Muscle of arm (tissue), 14 donors: ENCODE measurements at places on chromosomes 3 and 15.
A peak's percentile ranks its signal among the peaks of the same experiment; 100 is the strongest.

DNA sequence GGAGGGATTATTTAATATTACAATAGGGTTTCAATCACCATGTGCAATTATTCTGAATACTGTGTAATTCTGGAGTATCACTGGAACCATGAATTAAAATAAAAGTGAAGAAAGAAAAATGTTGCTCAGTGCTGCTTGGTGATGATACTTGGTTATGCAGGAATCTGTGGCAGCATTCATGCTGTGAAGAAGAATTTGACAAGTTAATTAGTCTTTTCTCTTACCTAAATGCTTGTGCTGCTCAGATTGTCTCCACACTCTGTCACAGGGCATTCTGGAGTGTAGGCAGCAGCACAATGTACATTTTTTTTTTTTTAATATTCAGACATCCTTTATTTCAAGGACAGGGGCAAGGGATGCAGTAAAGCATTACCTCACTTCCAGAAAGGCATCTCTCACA is 749.3 kb upstream of the CADM2 start:
- no peak for DNase-seq

DNA sequence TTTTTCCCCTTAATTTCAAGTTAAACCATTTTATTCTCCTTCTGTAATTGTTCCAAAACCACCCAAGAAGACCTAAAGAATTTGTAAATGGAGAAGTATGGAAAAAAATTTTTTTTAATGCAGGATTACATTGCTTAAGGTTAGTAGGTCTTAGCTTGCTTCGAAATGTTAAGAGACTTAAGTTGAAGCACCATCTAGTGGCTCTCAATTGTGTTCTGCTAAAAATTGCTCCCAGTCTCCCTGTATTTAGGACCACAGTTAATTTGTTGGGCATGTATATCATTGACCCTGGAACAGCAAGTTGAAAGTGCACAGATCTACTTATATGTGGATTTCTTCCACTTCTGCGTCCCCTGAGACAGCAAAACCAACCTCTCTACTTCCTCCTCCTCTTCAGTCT is 32.4 kb downstream of the CD200R1L start:
- peak; percentile 52 for DNase-seq

- no peak for DNase-seq
Observed at GRCh38 chr15:86481720-86482119, 402.0 kb downstream of the AGBL1 start.

- DNase-seq, result no peak
Observed at GRCh38 chr15:91214675-91215590, 114.9 kb downstream of the SV2B start.

- DNase-seq, result no peak
Observed at GRCh38 chr3:127987309-127987995, 64.8 kb upstream of the SEC61A1 start.

DNA sequence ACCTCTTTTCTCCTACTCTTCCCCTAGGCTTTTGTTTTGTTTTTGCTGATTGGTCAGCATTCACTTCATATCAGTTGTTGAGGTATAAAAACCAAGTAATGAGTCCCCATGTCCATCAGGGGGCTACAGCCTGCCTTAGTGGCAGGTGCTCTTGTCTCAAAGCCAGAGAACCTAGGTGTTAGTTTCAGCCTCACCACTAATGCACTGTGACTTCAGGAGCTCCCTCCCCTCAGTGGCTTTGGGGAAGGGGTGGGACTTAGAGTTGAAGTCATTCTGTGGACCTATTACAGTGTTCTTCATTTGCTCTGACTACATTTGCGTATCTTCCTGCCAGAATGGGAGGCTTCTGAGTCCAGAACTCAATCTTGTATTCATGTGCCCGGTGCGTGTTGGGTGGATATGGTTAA is 41.6 kb downstream of the NR2C2 start:
- no peak for DNase-seq

DNA sequence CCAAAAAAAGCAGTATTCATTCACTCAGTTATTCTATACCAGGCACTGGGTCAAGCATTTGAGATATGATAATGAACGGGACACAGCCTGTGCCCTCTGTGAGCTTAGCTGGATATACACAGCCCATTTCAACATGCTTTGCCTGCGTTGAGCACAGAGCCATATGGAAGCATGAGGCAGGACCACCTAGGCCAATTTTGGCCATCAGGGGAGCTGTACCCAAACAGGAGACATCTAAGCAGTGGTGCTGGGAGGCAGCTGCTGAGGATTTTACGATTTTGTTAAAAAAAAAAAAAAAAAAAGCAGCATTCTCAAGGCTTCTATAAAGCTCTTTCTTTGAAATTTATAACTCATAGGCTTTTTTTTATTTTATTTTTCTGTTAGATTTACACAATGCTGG is 87.2 kb upstream of the SLC2A2 start:
- no peak for DNase-seq

GRCh38 chr15:71448688-71449114 is 333.4 kb downstream of the THSD4 start:
- DNase-seq, result peak; percentile 72

DNA sequence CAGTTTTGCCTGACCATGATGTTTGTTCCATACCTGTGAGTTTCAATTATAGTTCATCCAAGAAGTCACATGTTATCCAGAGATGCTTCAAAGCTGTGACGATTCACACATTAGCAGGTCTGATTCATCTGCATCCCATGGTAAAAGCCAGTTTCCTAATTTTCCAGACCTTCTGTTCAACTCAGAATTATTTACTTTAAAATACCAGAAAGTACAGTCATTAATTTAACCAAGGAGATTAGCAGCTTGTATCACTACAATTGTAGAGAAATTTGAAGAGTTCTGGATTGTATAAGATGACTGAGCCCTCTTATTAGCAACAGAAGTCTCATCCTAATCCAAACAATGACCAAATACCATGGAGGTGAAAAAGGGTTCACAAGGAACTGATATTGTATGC is 76.1 kb upstream of the THBS1 start:
- no peak for DNase-seq

DNA sequence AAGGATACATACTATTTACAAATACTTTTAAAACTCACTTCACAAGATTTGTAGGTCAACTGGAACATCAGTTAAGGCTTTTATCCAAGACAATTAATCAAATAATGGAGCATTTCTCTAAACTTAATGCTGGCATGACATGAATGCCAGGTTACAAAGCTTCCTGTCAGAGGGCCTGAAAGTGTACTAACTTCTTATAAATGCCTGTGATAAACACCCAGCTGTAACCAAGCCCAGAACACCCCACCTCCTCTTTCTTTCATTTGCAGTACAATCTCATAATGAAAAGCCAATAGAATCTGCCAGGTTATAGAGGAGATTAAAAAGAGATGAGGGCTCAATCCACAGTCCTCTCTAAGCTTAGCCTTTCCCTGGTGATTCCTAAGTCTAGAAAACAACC is 214.4 kb downstream of the OSBPL10 start:
- DNase-seq, result no peak

- DNase-seq, result peak; percentile 6
Observed at GRCh38 chr3:170997961-170998913, 28.3 kb downstream of the SLC2A2 start.

- DNase-seq, result no peak
Observed at GRCh38 chr15:68209735-68210408, 4.7 kb upstream of the CALML4 start.

DNA sequence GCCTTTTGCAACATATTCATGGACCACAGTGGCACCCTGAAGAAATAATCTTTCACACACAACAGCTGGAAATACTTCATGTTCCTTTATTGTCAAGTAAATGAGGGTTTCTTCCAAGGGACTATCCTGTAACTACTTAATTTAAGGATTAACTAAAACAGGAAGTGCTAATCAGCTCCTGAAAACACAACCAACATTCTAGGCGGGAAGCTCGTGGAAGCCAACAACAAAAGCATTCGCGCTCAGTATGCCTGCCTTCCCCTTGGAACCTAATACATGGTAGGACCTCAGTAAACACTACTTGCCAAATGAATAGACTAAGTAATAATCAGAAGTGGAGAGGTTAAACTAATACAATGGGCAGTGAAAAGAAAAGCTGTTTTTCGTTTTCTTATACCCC is 300.9 kb downstream of the RORA start:
- no peak for DNase-seq

DNA sequence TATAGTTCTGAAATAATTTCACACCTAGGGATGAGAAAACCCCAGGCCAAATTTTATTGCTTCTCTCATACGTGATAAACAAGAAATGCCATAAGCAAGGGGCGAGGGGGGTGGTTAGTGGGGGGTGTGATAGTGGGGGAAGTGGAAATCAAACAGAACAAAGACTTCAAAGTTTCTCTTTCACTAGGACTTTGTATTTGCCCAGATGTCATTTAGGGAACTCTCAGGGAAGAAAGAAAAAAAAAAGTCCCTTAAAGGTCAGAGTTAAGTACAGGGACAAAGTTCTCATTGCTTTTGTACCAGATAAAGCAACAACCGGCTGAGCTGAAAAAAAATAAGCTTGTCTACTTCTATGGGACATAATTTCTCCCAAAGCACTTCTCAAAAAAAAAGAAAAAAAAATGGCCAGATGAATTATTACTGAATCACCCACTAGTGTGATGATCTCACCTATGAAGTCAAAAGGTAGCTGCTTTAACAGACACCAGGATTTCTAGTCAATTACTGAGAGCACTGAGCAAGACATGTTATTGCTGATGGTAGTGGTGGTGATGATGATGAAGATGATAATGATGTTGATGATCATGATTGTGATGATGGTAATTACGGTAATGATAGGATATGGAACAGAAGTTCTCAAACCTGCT is 56.2 kb downstream of the FHIT start:
- no peak for DNase-seq

GRCh38 chr15:88608607-88609181 is 12.4 kb upstream of the AEN start:
- no peak for DNase-seq

GRCh38 chr3:48434591-48435222 is 4.8 kb upstream of the PLXNB1 start:
- DNase-seq, result no peak

DNA sequence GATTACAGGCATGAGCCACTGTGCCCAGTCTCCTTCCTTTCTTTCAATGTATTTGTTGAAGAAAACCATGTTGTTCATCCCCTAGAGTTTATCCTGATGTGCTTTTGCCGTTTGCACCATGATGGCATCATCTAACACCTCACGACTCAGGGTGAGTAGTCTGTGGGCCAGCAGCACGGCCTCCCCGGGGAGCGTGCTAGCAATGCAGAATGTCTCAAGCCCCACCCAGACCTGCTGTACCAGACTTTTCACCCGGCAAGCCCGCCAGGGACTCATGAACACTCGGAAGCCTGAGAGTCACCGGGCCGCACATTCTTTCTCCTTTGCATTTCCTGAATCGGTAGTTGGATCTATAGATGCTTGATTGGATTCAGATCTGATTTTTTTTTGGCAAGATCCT is 64.6 kb downstream of the RPN1 start:
- no peak for DNase-seq

DNA sequence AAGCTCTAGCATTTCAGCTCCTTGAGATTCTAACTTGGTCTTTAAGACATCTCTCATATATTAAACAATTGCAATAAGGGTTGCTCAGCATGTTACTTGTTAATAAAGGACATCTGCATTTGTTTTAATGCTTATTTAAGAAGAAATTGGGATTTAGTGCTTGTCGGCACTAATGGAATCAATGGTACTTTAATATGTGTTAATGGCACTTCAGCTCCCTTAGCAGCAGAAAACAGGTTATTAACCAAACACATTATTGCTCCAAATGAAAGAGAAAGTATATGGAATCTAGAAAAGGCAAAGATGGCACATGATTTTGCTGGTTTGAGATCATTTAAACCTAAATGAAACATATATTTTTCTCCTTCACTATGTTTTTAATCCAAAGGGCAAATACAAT is 137.3 kb upstream of the GOLIM4 start:
- no peak for DNase-seq

DNA sequence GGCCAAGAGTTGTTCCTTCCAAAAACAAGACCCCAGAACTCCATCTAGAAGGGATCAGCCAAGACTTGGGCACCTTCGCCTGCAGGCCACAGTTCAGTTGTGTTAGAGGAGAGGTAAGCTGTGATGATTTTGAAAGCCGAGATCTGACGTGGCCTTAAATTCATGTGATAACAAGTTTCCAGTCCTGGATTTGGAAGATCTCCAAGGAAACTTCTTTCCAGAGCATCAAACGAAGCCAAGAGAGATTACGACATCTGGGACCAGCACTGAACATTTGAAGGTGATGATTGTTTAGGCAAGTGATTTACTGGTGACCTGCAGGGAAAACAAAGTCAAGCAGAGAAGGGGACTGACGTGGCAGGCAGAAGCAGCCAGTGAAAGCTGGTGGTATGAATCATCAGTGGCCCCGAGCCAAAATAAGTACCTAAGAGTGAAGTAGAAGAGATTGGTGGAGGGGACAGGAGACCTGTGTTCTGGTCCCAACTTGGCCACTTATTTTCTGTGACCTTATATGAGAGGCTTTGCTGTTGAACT is 339.0 kb upstream of the PROK2 start:
- DNase-seq, result peak; percentile 64

- DNase-seq, result no peak
Observed at GRCh38 chr3:77158730-77159581, 119.1 kb downstream of the ROBO2 start.

DNA sequence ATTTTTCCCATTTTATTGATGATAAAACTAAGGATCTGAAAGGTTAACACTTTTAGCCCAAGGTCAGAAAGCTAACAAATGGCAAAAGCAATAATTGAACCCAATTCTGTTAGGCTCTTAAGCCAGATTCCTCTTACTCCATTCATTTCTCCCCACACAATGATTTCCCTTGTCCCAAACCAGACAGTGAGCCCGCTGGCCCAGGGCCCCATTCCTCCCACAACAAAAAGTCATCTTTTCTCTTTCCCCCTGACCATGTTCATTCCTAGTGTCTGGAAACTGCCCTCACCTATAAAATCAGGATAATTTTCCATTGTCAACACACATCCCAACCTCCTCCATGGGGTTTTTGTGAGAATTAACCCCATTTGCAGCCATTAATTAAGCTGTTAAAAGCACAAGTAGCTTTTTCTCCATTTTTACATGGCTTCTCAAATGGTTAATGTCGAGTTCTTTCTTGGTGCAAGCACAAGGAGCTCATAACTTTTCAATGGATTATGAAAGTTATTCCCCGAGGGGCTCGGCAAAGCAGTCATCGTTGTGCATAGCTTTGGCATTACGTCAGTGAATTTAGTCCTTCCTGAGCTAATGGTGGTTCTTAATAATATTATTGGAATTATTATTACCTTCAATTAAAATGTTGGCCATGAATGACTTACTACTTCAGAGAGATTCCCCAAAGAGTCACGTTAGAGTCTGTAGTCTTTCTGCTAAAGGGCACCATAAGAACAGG is 151.0 kb upstream of the WNT5A start:
- no peak for DNase-seq

- no peak for DNase-seq
Observed at GRCh38 chr3:117398141-117398899, 688.7 kb downstream of the TUSC7 start.

DNA sequence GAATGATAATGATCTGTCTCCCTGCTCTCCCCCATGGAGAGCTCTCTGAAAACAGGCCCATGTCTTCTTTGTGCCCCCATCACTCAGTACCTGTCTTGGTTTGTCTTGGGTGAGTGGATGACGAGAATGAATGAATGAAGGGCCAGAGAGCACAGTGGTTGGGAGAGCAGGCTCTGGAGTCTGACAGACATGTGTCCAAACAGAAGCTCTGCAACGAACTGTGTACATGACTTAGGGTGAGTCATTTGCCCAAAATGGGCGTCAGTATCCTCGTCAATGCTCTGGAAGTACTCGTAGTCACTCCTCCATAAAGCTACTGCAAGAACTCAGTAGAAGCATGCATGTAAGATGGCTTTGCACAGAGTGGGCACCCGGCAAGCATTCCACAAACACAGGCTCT is 170.2 kb upstream of the TLE3 start:
- no peak for DNase-seq
